ENCODE measurements at places on chromosomes 2 and 18.

GRCh38 chr2:71465356-71465755 lies 12.0 kb downstream of the DYSF start:
- no peak for DNase-seq

- DNase-seq, result no peak
Measured at GRCh38 chr2:236319036-236319435, 54.8 kb upstream of the ASB18 start.

- DNase-seq, result no peak
Measured at GRCh38 chr18:8329186-8329771, 280.0 kb upstream of the RAB12 start.

- DNase-seq, result no peak
Measured at GRCh38 chr2:38261569-38262068, 115.5 kb downstream of the ATL2 start.

GRCh38 chr2:240637901-240638345 lies 12.6 kb downstream of the GPR35 start:
- DNase-seq, result no peak

- DNase-seq, result no peak
Measured at GRCh38 chr2:180621941-180622918, 358.2 kb upstream of the UBE2E3 start.

- no peak for DNase-seq
Measured at GRCh38 chr18:5900262-5900661, 4.9 kb upstream of the TMEM200C start.

- DNase-seq, result no peak
Measured at GRCh38 chr2:200620606-200621390, 35.0 kb downstream of the AOX1 start.

- DNase-seq, result no peak
Measured at GRCh38 chr2:833180-833579, 117.5 kb upstream of the SNTG2 start.

DNA sequence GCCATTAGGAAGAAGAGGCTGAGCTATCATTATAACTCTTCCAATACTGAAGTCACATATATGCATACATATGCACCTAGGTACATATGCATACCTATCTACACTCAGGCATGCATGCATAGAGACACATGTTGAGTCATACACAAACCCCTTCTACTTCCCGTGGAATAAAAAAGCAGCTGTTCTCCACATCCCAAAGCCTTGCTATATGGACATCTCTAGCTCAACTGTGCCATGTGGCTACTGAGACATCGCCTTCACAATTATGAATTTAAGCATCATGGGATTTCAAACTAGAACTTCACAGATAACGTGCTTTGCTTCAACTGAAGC lies 120.5 kb downstream of the ANKRD44 start:
- DNase-seq, result no peak

DNA sequence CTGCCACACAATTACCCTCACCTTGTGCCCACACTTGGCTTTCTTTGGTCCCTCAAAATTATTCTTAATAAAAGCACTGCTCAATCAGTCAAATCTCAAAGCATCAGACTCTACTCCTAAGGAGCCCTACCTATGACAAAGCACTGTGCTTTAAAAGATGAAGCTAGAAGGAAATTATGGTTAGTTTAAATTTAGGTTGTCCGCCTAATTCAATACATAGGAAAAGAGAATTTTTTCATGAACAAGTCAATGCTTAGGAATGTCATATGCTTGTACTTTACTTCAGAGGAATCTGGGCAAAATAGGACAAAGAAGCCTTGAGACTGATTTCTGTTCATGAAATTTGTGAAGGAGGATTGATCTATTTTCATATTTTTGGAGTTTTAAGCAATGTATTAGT lies 726.4 kb upstream of the CDH2 start:
- no peak for DNase-seq

GRCh38 chr2:180933332-180933731 lies 47.1 kb upstream of the UBE2E3 start:
- no peak for DNase-seq

- DNase-seq, result no peak
Measured at GRCh38 chr18:43789234-43790000, 512.1 kb upstream of the SYT4 start.

DNA sequence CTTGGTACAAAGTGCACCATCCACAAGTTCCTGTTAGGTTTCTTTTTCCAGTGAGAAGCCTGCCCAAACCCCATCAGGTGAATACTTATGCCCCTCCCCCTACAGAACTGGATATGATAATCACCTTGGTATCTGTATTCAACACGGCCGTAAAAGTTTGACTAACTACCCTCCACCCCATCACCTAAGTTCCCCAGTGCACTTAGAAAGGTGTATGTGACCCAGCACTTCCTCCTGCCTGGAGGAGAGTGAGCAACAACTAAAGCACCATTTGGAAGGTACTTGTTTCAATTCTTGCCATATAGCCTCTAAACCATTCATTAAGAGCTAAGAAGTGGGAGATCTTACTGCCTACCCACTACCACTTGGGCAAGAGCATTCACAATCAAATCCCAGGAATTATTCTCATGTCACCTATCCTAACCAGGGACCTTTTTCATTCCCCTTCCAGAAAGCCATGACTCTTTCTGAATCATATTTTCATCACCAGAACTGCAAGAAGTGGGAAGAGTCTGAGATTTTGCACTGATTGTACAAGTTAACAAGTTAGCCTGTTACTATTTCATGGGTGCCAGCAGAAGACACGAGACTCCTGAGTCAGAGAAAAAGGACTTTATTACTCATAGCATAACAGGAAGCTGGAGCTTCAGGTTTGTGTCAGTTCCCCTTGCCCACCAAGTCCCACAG lies 53.5 kb upstream of the NDUFV2 start:
- DNase-seq, result no peak

- no peak for DNase-seq
Measured at GRCh38 chr18:73366713-73367112, 498.9 kb upstream of the NETO1 start.
